Osteocyte (in vitro differentiated cells): ENCODE measurements at places on chromosomes 4 and X. TPM values are rescaled to one million over a fixed set of nuclear protein-coding genes. Genes with fewer than 3 reads are reported as not detected.

NCAPG gene
- 6.9 and 9.6 TPM in 2 replicates for total RNA-seq

HADH gene
- 29.8 and 31.6 TPM in 2 replicates for total RNA-seq

GRID2 gene
- not detected in 2 replicates for total RNA-seq

EXOC1L gene
- not detected in 2 replicates for total RNA-seq

GUCY1A1 gene
- total RNA-seq, result 10.8 and 11.5 TPM in 2 replicates
